ENCODE measurements at places on chromosomes 3 and 15. TPM values are rescaled to one million over a fixed set of nuclear protein-coding genes. Genes with fewer than 3 reads are reported as not detected.

The ATP13A5 gene
- not detected for total RNA-seq

The COL6A6 gene
- total RNA-seq = 103 TPM

The CACNA1D gene
- 5.7 TPM for total RNA-seq

The LRRC31 gene
- not detected for total RNA-seq

The CYP1A1 gene
- total RNA-seq = not detected

The C2CD4A gene
- total RNA-seq = not detected

The NRROS gene
- 1.6 TPM for total RNA-seq

The CLEC3B gene
- 129 TPM for total RNA-seq

The LDHAL6B gene
- total RNA-seq = not detected

The KIF9 gene
- total RNA-seq = 2.1 TPM

The EBLN2 gene
- total RNA-seq = 8.4 TPM

The AGTR1 gene
- 41.8 TPM for total RNA-seq
